ENCODE measurements at places on chromosomes 6 and 20. TPM values are rescaled to one million over a fixed set of nuclear protein-coding genes. Genes with fewer than 3 reads are reported as not detected.

Gene RHAG
- total RNA-seq: not detected

Gene C6orf52
- 2.2 TPM for total RNA-seq

Gene TRIM31
- total RNA-seq: not detected

Gene CTCFL
- total RNA-seq: not detected

Gene SYCP2L
- total RNA-seq: not detected

Gene EYA2
- total RNA-seq: 0.08 TPM

Gene PAK5
- not detected for total RNA-seq

Gene SLC52A3
- not detected for total RNA-seq

Gene PRL
- not detected for total RNA-seq

Gene BIRC7
- not detected for total RNA-seq

Gene ELOVL4
- total RNA-seq: 1.3 TPM

Gene CST11
- not detected for total RNA-seq

Gene PSORS1C1
- total RNA-seq: 0.53 TPM

Gene CAP2
- total RNA-seq: 34.0 TPM

Gene RRBP1
- 241 TPM for total RNA-seq

Gene RIPOR3
- total RNA-seq: 1.3 TPM

Gene CCM2L
- not detected for total RNA-seq

Gene HFE
- total RNA-seq: 3.5 TPM

Gene KPNA5
- 7.2 TPM for total RNA-seq

Gene TMEM244
- not detected for total RNA-seq

Gene CTAGE9
- total RNA-seq: not detected

Gene TENT5A
- 12.0 TPM for total RNA-seq

Gene TXLNB
- total RNA-seq: not detected

Gene SOX4
- total RNA-seq: 32.3 TPM

Gene ADISSP
- 40.0 TPM for total RNA-seq

Gene SLC17A9
- total RNA-seq: not detected

Gene LY6G6C
- total RNA-seq: not detected

Gene NFATC2
- not detected for total RNA-seq

Gene HLA-DPB1
- not detected for total RNA-seq

Gene AARS2
- 11.4 TPM for total RNA-seq

Gene FANCE
- total RNA-seq: 20.2 TPM

Gene FOXA2
- 12.8 TPM for total RNA-seq

Gene CST9
- total RNA-seq: not detected

Gene MYCT1
- not detected for total RNA-seq

Gene EYS
- not detected for total RNA-seq

Data from SJSA1 (cell line).